ENCODE measurements at places on chromosomes 16 and 17.

DNA sequence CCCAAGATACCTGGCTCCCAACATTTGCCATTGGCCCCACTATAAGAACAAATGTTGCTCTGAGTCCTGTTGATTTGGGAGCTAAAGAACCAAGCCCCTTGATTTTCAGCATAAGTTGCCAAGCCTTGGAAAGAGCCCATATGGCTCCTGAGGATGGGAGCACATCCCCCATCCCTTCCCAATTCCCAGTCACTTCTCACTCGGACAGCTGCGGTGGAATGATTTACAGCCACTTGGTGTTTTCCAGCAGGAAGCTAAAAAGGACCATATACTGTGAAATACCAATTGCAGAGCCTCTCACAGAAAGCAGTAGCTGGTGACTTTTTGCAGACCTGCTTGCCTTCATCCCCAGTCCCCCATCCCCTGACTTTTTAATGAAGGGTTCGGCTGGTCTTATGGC lies 524.6 kb downstream of the GRIN2A start:
- DNase-seq = no peak

DNA sequence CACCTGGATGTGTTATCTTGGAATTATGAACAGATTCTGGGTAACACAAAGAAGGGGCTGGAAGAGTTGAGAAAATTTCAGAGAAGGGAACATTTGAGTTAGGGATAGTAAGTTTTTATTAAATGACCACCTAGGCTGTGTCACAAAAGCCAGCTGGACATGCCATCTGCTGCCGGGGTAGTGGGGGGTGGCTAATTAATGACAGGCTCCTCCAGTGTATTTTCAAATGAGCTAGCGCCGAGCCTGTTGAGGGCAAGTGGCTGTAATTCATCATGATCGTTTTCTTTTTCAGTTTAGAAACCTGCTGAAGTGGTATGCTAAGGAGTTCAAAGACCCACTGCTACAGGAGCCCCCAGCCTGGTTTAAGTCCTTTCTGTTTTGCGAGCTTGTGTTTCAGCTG lies 6.2 kb downstream of the TMEM97 start:
- DNase-seq = no peak

- no peak for DNase-seq
These were observed 172.9 kb downstream of the STX8 start for GRCh38 chr17:9402590-9403199.

- no peak for DNase-seq
These were observed 66.0 kb upstream of the HAS3 start for GRCh38 chr16:69039333-69039941.

DNA sequence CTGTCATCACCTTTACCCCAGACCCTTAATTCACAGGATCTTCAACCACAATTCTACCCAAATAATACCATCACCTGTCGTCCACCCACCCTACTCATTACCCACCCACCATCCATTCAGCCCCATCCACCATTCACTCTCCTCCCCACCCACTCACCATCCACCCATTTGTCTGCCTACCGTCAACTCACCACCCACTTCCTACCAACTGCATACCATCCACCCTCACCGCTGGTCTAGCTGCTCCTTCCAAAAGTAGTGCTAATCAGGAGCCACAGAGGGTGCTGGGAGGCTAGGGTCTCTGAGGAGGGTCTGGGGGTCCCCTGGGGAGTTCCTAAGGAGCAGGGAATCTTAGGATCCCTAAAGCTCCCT lies 12.0 kb upstream of the IGFBP4 start:
- DNase-seq = no peak

- no peak for DNase-seq
These were observed 1.6 kb downstream of the FBXL20 start for GRCh38 chr17:39399791-39400190.

DNA sequence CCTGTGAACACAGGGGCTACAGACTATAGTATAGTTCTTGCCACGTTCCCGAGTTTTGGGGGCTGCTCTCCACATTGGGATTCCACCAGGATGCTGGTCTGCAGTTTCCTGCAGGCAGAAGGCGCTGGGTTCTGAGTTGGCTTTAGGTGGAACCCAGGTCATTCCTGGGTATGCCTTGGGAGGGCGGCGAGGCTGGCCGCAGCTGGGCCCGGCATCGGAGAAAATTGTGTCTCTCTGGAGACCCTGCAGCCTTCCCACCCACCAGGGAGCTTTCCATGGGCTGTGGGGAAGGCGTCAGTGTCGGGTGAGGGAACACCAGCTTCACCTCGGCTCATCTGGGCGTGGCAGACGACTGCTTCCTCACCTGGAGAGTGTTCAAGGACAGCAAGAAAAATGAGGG lies 183.6 kb downstream of the RAB11FIP4 start:
- no peak for DNase-seq

GRCh38 chr17:67982034-67982640 lies 14.1 kb downstream of the C17orf58 start:
- no peak for DNase-seq
